ENCODE measurements at places on chromosomes 12 and 14.

- no peaks in the 10 kb centered on the region for H3K27me3 ChIP-seq
- no peaks in the 10 kb centered on the region for H3K36me3 ChIP-seq
Measured at GRCh38 chr14:100065942-100066574, 836 bp downstream of the EVL start.

DNA sequence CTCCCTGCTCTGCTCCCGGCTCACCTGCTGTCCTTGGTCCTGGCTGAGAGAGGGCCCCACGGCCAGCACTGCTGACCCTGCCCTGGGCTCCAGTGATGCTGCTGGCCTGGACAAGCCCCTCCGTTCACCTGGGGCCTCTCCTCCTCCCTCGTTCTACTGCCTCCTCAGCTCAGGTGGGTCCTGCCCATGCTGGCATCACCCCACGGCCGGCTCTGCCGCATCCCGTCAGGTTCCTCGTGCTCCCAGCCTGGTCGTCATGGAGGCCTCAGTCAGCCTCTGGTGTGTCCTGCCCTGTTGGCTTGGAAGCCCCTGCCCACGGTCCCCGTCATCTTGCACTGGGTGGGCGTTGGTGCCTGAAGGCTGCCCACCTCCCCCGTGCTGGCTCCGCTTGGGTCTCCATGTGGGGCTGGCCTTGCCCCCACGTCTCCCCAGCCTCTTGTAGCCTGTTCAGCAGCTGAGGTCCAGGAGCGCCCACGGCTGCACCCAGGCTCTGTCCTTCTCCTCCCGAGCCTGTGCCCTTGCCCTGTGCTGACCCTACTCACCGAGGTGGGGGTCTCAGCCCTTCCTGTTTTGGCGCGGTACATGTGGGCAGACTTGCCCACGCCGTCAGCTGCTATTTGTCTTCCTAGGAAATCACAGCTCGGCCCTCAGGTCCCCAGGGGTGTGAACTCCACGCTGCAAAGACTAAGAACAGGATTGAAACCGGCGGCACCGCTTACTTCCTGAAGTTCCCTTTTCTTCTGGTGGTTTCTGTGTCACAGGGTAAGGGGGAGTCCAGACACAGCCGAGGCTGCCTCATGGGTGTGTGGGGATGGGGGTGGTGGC, 121.6 kb downstream of the TMEM121 start:
- H3K4me1 ChIP-seq = no peaks in the 10 kb centered on the region
- H3K36me3 ChIP-seq = no peaks in the 10 kb centered on the region
- DNase-seq = no peak
- no peak overlapping the region for H3K4me3 ChIP-seq

- H3K4me1 ChIP-seq = no peaks in the 10 kb centered on the region
- no peaks in the 10 kb centered on the region for H3K27me3 ChIP-seq
- no peak overlapping the region for H3K27ac ChIP-seq
- no peak overlapping the region for H3K4me3 ChIP-seq
- H3K36me3 ChIP-seq = no peaks in the 10 kb centered on the region
- DNase-seq = no peak
Measured at GRCh38 chr14:77485256-77485655, 13.4 kb downstream of the ISM2 start.

GRCh38 chr12:115998119-115998633, 279.3 kb downstream of the MED13L start:
- no peak overlapping the region for H3K27ac ChIP-seq
- no peak overlapping the region for H3K4me3 ChIP-seq
- no peaks in the 10 kb centered on the region for H3K27me3 ChIP-seq
- no peaks in the 10 kb centered on the region for H3K4me1 ChIP-seq
- DNase-seq = peak; percentile 39

DNA sequence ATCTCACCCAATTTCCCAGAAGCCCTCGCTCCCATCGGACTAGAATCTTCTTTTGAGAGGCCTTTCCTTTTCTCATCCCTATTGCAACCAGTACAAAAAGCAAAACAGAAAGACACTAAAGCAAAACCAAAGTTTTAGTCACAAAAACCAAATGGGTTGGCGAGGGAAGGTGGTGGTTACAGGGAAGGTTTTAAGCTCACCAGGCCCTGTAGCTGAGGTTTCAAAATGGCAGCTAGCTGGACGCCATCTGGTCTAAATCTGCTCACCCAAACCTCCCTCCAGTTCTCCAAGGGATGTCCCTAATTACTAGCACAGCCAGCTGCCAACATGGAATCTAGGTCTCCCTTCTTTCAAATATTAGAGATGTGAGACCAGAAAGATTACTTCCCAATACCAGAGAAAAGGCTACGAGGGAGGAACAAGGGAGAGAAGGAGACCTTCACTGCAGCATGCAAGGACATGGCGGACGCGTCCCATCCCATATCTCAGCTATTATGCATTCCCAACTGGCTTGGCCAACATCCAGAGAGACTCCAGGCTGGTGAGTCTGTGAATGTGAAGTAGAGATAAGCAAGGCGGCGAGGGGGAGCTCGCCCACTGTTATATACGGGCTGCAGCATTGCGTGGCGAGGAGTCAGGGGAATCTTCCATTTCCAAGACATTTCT, 70.8 kb downstream of the DPF3 start:
- H3K4me1 ChIP-seq = no peaks in the 10 kb centered on the region
- no peak overlapping the region for H3K27ac ChIP-seq
- no peaks in the 10 kb centered on the region for H3K27me3 ChIP-seq
- no peaks in the 10 kb centered on the region for H3K36me3 ChIP-seq

GRCh38 chr14:104512061-104512460, 67.5 kb upstream of the C14orf180 start:
- no peak for DNase-seq
- no peak overlapping the region for H3K4me3 ChIP-seq
- no peaks in the 10 kb centered on the region for H3K27me3 ChIP-seq
- no peak overlapping the region for H3K27ac ChIP-seq

DNA sequence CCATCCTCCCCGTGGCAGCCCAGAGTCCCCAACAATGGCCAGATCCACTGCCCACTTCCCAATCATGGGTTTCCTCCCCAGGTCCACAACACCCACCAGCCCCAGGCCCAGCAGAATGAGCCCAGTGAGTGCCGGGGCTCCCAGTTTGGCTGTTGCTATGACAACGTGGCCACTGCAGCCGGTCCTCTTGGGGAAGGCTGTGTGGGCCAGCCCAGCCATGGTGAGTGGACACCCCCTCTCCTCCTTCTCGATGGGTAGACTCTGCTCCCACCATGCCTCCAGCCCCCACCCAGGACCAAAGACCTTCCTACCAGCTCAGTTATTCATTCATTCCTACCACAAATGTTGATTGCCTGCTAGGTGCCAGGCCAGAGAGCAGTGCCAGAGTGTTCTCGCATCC, 23.8 kb downstream of the PAPLN start:
- no peaks in the 10 kb centered on the region for H3K36me3 ChIP-seq
- no peaks in the 10 kb centered on the region for H3K27me3 ChIP-seq
- no peak for DNase-seq
- no peak overlapping the region for H3K27ac ChIP-seq

DNA sequence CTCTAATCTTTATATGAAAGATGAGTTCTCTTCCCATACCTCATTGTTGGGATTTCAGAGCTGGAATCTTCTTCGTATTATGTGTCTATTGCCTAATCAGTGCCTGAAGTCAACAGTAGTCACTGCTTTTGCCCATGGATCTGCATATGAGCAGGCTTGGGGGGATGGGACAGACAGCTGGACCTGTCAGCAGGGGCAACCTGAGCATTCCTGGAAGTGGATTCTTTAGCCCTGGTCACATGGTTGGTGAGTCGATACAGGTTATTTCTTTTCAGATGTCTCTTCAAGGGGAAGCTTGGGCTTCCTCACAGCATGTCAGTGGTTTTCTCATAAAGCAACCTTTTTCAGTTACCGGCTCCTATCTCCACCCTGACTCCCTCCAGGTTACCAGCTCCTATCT, 97.3 kb upstream of the RBM19 start:
- H3K27ac ChIP-seq = no peak overlapping the region
- no peak for DNase-seq
- H3K27me3 ChIP-seq = no peaks in the 10 kb centered on the region
- no peak overlapping the region for H3K4me3 ChIP-seq

DNA sequence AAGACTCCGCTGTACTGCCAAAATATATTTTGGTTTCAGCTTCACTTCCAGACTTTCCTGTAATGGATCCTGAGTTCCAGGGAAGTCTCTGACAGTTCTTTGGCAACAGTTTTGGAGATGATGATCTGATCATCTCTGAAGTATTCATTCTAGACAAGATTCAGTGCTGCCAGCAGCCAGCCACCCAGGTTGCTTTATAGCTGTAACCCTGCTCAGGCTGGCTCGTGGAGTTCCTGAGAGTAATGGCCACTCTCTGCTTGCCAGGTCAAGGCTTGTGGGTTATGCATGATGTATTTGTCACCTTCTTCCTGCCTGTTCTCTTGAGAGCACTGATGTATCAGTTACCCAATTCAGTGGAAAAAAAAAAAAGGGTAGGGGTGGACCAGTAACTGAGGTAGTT, 124.3 kb downstream of the PPHLN1 start:
- no peak for DNase-seq
- no peaks in the 10 kb centered on the region for H3K4me1 ChIP-seq
- H3K27ac ChIP-seq = no peak overlapping the region

- no peaks in the 10 kb centered on the region for H3K36me3 ChIP-seq
- H3K27ac ChIP-seq = no peak overlapping the region
- no peaks in the 10 kb centered on the region for H3K4me1 ChIP-seq
- no peak overlapping the region for H3K4me3 ChIP-seq
Measured at GRCh38 chr14:74213907-74214803, 25.1 kb upstream of the VSX2 start.

DNA sequence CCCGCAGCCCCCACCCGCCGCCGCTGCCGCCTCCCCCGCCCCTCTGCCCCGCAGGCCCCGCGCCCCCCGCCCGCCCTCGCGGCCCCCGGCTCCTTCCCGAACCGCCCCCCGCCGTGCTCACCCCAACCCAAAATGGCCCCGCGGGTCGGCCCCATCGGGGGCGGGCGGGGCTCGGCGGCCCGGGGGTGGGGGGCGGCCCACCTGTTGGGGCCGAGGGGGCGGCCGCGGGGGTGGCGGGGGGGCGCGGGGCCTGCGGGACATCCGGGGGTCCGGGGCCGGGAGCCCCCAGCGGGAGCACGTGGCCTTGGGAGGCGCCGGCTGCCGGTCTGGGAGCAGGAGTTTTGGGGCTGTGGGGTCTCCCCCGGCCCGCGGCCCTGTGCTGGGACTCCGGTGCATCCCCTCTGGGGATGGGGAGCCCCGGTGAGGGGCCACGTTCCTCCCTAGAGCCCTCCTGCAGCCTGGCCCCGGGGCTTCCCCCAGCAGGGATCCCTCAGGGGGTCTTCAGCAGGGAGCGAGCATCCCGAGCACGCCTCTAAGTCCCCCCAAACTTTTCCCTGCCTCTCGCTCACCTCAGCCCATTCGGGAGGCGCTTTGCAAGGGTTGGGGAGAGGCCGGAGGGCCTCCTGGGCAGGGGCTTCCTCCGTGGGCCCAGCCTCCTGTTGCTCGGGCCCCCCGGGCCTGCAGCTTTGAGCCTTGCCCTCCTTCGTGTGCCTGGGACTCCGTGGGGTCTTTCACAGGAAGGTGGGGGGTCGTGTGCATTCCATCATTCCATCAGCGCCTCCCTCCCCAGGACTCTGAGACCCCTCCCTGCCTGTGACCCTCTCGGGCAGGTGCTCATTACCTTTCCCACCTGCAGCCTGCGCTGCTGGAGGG, 710 bp downstream of the MTA1 start:
- no peak overlapping the region for H3K27ac ChIP-seq
- H3K27me3 ChIP-seq = no peaks in the 10 kb centered on the region
- peak overlapping the region; percentile 67 for H3K4me3 ChIP-seq
- DNase-seq = no peak
- H3K4me1 ChIP-seq = peaks cover 8% of the 10 kb centered on the region
- no peaks in the 10 kb centered on the region for H3K36me3 ChIP-seq

DNA sequence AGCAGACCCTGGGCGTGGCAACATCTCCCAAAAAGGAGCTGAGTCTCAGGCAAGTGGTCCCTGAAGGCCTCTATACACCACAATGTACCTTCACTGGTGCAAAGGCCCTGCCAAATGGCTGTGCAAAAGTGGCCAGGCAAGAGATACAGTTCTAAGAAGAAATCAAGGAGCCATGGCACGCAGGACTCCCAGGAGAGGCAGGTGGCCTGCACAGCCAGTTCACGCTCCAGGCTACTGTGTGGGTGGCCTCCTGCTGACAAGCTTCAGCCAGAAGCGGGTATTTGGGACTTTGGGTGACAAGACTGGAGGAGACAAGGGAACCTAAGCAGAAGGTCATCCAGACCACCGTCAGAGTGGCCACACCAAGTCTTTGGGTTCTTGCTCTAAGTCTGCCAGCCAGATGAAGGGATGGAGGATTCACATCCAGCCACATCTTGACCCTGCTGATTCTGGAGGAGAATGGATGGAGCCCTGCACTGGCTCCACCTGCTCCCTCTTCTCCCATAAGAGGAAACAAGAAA, 20.5 kb upstream of the ZFP36L1 start:
- H3K4me1 ChIP-seq = peaks cover 5% of the 10 kb centered on the region
- no peaks in the 10 kb centered on the region for H3K27me3 ChIP-seq
- no peak overlapping the region for H3K27ac ChIP-seq
- DNase-seq = no peak
- no peak overlapping the region for H3K4me3 ChIP-seq

DNA sequence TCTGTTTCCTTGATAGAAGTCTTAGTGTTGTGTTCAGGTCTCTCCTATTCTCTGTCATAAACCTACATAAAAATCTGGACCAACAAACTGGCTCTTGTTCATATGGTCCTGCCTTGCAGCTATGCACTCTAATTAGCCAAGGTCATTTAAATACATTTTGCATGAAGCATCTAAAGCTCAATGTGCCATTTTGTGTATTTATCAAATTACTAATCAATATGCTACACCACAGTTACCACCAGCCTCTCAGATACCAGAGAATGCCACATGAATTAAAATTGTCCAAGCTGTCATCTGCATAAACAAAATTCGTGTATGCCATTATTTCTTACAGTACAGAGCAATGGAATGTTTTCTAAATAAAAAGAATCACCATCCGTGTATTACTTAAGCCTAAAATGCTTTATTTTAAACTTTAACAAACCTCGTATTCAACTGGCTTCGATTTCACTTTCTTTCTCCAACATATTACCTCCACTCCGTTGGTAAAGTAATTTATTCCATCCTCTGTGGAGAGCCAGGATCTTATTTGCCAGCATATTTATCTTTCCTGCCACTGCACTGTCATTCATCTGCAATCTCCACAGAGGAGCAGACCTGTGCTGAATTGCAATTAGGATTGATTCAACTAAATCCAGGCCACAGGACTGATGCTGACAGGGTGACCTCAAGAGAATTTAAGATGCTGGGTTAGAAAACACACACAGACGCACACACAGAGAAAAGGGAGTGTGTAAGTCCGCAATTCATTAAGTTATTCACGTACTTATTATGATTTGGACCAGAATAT, 284.1 kb upstream of the FOXG1 start:
- H3K4me1 ChIP-seq = no peaks in the 10 kb centered on the region
- H3K27me3 ChIP-seq = no peaks in the 10 kb centered on the region
- no peak for DNase-seq
- H3K36me3 ChIP-seq = no peaks in the 10 kb centered on the region
- H3K27ac ChIP-seq = no peak overlapping the region
- no peak overlapping the region for H3K4me3 ChIP-seq

GRCh38 chr14:24903337-24903736, 146.6 kb downstream of the STXBP6 start:
- no peaks in the 10 kb centered on the region for H3K27me3 ChIP-seq
- H3K4me1 ChIP-seq = no peaks in the 10 kb centered on the region
- no peak overlapping the region for H3K4me3 ChIP-seq
- no peak overlapping the region for H3K27ac ChIP-seq
- no peaks in the 10 kb centered on the region for H3K36me3 ChIP-seq
- no peak for DNase-seq
